ENCODE measurements at places on chromosomes 5 and 9.

DNA sequence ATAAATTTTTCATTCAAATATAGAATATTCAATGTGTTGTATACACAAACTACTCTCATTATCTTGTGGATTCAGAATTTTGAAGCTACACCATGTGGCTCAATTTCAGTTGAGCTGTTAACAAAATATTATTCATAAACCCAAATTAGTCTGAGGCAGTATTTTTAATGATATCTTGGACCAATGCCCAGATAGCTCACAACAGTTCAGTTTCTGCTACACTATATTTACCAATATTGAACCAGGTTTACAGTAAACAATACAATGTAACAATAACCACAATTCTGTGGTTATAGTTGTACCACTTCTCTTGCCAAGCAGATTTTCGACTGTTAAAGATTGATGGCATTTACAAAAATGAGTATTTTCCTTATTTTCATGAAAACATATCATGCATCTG lies 99.9 kb downstream of the SSBP2 start:
- no peak for DNase-seq

DNA sequence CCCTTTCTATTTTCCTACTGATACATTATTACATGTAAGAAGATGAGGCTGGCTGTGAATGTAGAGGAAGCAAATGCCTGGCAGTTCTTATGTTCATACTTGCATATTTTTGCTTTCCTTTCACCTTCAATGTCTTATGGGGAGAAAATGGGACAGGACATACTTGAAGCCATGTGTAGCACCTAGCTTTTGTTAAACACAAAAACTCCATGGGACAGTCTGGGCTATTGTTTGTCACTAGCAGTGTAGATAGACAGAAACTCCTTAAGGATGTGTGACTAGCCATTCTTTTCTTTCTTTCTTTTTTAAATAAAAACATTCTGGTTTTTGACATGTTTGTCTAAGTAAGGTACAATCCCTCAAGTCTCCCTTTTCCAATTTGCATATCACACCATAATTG lies 122.7 kb downstream of the ARL15 start:
- DNase-seq: no peak

GRCh38 chr5:11494340-11494739 lies 409.9 kb downstream of the CTNND2 start:
- no peak for DNase-seq

DNA sequence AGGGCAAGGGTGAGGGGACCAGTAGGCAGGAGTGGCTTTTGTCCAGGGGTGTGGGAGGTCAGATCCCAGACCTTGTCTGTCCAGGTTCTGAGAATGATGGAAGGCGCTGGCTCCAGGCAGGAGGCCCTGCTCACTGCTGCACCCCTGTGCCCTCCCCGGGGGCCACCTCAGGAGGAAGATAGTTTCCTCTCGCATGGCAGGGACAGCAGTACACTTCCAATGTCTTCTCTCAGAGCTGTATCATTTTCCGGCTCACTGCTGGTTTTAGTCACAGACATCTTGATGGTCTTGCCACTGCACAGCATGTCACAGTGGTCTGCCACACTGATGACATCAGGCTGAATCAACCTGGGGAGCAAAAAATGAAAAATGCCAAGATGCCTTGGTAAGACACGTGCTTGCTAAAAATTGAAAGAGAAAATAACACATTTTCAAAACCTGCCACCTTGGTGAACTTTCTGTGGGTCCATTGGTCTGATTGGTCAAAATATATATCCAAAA lies 3.3 kb upstream of the SLC6A3 start:
- no peak for DNase-seq

GRCh38 chr5:170655920-170656319 lies 127.6 kb upstream of the GABRP start:
- DNase-seq: no peak

DNA sequence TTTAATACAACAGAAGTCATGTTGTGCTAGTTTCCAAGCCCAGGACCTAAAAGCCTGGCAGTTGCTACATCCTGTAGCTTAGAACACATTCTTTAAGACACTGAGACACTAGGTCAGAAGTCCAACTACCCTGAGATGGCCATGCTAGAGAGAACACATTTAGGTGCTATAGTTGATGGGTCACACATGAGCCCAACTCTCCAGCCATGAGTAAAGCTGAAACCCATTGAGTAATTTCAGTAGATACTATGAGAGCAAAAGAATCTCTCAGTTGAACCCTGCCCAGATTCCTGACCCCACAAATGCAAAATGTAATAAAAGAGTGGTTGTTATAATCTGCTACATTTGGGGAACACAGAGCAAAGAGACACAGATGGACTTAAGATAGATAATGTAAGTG lies 164.4 kb downstream of the SEMA5A start:
- DNase-seq: no peak

DNA sequence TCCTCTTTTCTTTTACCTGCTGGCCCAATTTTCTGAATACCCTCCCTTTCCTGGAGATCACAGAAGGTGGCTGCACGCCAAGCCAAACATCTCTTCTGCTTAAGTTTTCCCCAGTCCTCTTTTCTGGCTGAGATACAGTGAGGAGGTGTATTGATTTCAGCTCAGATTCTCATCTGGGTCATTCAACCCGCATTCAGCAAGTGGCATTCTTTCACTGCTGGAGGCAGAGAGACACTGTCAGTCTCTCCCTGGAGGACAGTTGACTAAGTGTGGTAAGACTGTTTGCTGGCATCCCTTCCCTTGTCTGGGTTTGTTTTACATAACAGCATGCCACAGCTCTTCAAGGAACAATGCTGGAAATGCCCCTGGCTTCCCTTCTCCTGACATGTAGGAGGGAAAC lies 60.5 kb downstream of the GABRG2 start:
- no peak for DNase-seq

DNA sequence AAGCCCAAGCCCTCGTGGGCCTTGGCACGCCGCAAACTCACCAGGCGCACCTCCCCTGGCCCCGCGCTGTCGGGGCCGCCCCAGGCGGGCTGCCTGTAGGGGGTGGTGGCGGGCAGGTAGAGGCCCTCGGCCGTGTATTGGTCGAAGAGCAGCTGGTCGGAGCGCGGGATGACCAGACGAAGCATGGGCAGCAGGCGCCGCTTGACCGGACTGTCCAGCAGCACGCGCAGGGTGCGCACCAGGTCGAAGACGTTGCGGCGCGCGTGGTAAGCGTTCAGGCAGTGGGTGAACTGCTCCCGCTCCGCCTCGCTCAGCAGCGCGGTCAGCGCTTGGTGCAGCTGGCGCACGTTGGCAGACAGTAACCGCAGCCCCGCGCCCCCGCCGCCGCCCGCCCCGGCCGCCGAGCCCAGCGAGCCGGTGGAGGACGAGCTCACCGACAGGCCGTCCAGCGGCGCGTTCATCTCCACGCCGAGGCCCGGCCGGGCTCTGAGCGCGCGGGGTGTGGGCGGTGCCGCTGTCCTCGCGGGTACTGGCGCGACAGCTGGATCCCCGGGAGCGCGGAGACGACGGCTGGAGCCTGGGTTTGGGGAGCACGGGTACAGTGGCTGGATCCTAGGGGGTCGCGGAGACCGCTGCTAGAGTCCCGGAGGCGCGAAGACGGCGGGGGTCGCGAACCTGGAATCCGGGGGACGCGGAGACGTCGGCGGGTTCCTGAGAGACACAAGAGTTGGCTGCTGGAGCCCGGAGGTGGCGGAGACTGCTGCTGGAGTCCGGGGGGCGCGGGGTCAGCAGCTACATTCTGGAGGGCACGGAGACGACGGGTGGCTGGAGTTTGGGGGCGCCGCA lies 709 bp downstream of the WHRN start:
- DNase-seq: peak; percentile 34

DNA sequence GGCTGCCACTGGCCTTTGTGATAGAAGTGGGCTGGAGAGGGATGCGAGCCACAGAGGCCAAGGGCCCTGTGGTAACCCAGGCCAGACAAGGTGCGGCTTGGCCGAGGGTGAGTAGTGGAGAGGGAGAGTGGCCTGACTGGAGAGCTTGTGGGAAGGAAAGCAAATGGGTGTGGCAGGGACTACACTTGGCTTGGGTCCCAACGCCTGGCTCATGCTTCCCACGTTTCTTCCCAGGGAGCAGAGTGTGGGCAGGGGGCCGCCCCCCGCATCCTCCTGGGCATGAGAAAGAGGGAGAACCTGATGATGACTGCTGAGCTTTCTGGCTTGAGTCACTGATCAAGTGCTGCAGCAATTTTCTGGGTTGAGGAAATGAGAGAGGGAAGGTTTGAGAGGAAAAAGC lies 95.7 kb downstream of the ANKH start:
- peak; percentile 12 for DNase-seq

- no peak for DNase-seq
Measured at GRCh38 chr9:37561682-37562081, 14.5 kb downstream of the FBXO10 start.

DNA sequence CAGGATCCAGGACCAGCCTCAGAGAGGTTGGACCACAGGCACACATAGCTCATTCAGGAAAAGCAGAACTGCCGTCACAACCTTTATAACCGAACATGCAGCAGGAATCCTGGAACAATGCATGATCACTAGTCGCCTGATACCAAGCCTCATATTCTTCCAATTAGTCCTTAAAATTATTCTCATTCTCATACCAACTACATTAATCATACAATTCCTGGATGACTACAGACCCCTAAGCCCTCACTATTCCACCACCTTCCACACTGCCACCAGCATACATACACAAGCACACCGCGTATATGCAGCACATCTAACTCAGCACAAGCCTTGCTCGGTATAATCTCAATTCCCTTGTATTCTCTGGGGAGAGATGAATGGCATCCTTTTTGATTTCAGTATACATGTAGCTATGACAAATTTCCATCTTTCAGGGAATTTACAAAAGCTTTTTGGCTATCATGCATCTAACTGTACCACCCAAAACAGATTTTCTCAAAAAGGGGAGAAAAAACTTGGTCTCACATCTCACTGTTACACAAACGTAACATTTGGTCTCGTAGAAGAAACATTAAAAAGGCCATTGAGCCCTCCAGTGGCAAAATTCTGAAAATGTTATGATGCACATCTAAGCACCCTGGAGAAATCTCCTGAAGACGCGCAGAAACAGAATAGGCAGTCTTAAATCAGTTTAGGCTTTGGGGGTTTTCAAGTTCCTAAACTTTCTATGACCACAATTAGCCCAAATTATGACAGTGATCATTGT lies 46.2 kb downstream of the MCTP1 start:
- DNase-seq: peak; percentile 14

- no peak for DNase-seq
Measured at GRCh38 chr9:10052181-10052580, 560.6 kb downstream of the PTPRD start.

GRCh38 chr9:129428864-129429577 lies 191.9 kb downstream of the C9orf50 start:
- DNase-seq: no peak

- no peak for DNase-seq
Measured at GRCh38 chr5:39808656-39809055, 383.9 kb upstream of the DAB2 start.

- DNase-seq: no peak
Measured at GRCh38 chr9:117018966-117019617, 332.0 kb downstream of the TRIM32 start.

- no peak for DNase-seq
Measured at GRCh38 chr5:139263536-139263935, 30.0 kb upstream of the MATR3 start.

- no peak for DNase-seq
Measured at GRCh38 chr5:170161069-170161468, 55.4 kb downstream of the FOXI1 start.

Measured in EL (cell line).